Activated CD4-positive, alpha-beta T cell treated with anti-CD3 and anti-CD28 coated beads, Interleukin-2, amount 50 U/mL, for 4 hours (primary cell): ENCODE measurements at places on chromosomes 1 and 21.

DNA sequence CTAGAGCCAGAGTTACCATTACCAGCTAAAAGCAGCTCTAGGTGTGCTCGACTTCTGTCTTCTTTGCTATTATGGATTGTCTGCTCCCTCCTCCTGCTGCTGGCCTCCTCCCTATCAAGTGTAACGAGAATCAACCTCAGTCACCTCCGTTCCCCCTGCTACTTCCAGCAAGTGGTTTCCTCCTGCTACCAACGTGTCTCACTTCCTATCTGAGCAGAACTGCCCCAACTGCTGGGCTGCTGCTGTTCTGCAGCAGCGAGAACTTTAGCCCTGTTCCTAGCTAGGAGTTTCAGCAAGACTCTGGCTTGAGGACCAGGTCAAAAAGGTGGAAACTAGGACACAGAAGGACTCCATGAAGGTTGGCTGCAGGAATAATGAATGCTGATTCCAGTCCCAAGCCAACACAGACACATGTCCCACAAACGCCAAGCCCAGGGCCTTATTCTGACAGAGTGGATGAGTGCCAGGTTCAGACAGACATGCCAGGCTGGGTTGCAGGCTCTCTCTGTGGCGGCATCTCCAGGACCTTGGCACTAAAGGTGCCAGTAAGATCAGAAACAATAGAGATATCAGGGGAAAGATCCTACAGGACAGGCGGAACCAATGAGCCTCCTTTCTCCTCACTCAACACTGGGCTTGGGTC, 46.9 kb downstream of the CD34 start:
- DNase-seq = peak; percentile 31

GRCh38 chr1:194067772-194068171, 881.4 kb upstream of the B3GALT2 start:
- DNase-seq = no peak

DNA sequence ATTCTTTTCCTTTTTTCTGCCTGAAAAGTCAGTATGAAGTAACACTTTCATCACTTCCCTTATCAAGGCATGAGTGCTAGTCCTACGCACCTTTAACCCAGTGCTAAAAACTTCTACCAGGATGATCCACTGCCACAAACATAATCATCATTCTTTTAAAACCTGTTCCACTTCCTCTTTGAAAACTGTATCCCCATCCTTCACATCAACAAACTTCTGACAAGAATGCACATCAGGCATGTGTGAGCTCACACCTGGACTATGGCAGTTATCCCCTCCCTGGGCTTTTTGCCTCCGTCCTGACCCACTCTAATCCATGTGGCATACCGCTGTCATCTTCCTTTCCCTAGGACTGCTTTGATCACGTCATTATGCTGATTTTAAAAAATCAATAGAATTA, 70.2 kb downstream of the ESRRG start:
- no peak for DNase-seq

DNA sequence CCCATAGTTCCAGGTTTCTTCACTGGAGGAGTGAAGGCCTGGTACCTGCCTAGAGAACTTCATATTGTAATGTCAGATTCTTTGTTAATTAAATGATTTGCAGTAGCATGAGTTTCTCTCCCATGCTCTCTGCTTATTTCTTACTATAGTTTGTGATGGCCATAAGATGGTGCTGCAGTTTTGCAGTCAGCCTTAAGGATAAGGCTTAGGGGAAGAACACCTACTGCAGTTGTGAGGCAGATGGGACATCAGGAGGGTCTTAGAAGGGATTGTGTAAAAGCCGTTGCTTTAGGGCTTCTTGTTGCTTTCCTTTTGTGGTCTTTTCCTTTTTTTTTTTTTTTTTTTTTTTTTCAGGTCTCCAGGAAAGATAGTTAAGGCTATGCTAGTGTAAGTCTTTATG, 61.8 kb downstream of the MACF1 start:
- no peak for DNase-seq
